ENCODE measurements at places on chromosomes 16 and 17.
A peak's percentile ranks its signal among the peaks of the same experiment; 100 is the strongest.

DNA sequence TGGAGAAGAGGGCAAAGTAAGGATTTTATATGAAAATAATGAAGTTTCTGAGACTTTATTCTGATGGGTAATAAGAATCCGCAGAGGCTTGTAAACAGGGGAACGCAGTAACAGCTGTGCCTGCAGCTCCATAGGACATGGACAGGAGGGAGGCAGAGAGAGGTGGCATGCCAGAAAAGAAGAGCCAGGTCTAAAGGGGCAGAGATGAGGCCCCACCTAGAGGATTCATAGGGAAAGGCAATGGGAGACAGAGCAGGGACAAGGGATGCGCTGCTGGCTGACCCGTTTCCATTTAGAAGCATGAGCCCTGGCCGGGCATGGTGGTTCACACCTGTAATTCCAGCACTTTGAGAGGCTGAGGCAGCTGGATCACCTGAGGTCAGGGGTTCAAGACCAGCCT is 340.3 kb upstream of the CDH5 start:
- no peak for DNase-seq

DNA sequence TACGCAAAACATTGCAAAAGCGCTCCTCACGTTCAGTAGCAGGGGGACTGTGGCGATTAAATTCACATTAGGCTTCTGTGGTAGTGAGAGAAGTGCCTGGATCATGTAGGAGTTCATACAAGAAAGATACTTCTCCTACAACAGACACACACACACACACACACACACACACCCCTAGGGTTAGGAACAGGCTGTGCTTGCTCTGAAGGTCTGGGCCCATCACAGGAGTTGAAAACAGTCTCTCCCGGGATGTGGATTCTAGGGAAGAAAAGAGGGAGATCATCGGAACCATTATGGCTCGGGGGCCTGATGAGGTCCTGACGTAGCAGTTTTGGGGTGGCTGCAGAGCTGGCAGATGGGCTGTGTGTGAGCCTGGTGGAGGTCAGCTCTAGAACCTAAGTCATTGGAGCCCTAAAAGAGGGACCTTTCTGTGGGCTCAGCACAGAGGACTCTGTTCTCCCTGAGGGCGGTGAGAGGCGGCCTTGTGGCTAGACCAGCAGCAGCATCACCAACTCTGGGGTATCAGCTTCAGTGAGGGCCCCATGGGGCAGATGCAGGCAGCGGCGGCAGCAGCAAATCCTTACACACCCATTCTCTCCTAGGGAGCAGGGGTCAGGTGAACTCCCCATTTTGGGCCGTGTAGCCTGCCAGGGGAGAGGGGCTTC is 7.2 kb downstream of the SLC47A1 start:
- no peak for DNase-seq

- no peak for DNase-seq
These were observed 732 bp downstream of the PNPO start for GRCh38 chr17:47942096-47942510.

- no peak for DNase-seq
These were observed 192.8 kb downstream of the BANP start for GRCh38 chr16:88144028-88144511.

- no peak for DNase-seq
These were observed 54.9 kb downstream of the SREBF1 start for GRCh38 chr17:17781591-17782496.

DNA sequence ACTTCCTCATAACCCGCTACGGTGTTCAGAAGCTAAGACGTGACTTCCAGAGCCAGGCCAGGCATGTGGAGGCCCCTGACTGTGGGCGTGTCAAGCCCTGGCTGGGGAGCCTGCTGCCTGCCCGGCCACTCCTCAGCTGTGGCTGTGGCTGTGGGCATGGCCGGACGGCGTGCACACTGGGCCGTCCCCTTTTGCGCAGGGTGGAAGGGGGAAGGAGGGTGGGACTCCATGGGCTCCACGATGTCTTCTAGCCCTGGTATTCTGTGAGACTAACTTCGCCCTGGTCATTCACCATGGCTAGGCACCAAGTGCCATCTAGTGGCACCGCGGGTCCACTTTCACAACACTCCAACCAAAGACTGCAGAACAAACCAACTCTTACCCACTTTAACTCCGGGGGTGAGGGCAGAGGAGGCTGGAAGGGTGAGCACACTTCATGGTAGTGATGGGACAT is 67.9 kb downstream of the N4BP1 start:
- DNase-seq = peak; percentile 35

DNA sequence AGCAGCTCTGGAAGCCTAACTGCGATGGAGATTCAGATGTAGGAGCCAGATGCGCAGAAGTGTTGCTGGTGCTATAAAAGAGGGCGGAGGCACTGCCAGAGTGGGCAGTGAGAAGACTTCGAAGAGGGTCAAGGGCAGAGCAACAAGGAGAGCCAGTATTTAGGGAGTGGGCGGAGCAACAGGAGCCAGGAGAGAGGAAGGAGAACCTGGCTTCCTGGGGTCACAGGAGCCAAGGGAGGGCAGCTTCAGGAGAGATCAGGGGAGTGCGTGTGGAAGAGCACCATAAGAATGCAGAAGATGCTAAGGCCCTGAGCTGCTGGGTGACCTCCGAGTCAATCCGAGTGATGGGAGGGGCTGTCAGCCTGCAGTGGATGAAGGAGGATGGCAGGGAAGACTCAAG is 14.4 kb upstream of the MRPS23 start:
- no peak for DNase-seq

DNA sequence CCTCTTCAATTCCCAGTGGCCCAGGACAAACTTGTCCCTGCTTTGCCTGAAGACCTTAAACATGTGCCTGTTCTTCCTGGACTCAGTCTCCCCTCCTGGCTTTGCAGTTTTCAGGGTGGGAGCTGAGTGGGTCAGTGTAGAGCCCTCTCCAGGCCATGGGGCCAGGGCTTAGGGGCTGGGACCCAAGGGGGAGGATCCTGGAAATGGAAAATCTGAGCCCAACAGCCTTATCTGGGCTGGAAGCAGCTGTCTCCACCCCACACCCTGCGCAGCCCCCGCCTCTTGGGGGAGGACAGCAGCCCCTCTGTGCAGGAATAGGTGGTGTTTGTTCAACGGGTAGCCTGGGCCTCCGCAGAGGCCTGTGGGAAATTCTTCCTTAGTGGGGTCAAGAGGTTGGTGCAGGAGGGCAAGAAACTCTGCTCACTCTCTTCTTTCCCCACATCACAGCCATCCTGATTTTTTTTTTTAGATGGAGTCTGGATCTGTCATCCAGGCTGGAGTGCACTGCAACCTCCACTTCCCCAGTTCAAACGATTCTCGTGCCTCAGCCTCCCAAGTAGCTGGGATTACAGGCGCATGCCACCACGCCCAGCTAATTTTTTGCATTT is 6.8 kb upstream of the SMTNL2 start:
- no peak for DNase-seq
